COR-L47 (cell line): ENCODE measurements at places on chromosomes 4 and X.

DNA sequence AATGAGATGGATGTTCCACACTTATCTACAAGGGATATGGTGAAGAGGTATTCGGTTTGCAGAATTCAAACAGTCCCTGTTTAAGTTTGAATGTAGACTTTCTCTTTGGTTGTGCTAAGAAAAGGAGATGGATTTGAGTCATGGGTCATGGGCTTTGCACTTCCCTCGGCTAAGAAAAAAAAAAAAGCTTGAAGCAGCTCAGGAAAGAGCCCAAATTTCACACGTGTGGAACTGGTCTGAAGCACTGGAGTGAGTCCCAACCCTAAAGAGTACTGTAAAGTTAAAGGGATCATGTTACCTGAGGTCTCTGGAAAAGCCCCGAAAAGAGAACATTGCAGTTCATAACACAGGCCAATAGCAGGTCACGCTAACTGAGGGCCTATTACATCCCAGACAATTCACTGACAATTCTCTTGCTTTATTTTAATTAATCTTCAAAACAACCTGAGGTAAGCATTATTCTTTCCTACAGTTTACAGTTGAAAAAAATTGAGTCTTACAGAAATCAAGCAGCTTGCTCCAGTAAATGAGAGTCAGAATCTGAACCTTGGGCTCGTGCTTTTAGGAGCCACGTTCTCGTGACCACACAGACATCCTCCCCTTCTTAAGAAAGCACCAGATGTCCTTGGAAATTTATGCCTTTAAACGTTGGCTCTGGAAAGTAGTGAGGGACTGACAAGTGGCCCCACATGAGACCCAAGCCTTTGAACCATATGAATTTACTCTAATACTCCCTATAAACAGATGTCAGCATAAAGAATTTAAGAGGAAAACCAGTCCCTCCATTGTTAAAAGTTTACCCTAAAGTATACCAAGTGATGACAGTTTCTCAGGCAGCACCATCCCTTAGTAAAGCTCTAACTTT, 89.3 kb downstream of the MAD2L1 start:
- no peak for DNase-seq

- no peak for DNase-seq
Observed at GRCh38 chr4:157052429-157053040, 23.4 kb upstream of the GLRB start.

- DNase-seq: no peak
Observed at GRCh38 chrX:32871636-32872035, 339.7 kb downstream of the DMD start.

DNA sequence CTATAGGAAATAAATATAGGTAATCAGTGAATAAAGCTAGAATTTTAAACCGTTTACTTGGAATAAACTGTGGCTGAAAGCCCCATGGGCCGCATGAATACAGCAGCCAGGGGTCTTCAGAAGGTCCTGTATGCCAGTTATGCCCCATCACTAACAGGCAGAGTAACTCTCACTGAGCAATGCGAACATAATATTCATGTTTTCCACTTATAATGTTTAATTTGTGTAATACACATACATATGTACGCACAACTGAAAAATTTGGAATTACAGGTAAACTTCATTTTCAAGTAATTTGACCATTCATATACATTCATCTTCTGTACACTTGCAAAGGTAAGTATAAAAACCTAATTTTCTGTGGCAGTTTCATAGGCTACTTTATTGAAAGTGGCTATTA, 526.2 kb upstream of the ATOH1 start:
- no peak for DNase-seq

- no peak for DNase-seq
Observed at GRCh38 chrX:20224814-20225487, 41.8 kb downstream of the RPS6KA3 start.

GRCh38 chrX:2658585-2659292, 32.4 kb upstream of the CD99 start:
- DNase-seq: no peak
